ENCODE measurements at places on chromosomes 12 and 14.
A peak's percentile ranks its signal among the peaks of the same experiment; 100 is the strongest.

GRCh38 chr12:107912421-107913004 is 138.0 kb downstream of the ASCL4 start:
- DNase-seq: peak; percentile 39

DNA sequence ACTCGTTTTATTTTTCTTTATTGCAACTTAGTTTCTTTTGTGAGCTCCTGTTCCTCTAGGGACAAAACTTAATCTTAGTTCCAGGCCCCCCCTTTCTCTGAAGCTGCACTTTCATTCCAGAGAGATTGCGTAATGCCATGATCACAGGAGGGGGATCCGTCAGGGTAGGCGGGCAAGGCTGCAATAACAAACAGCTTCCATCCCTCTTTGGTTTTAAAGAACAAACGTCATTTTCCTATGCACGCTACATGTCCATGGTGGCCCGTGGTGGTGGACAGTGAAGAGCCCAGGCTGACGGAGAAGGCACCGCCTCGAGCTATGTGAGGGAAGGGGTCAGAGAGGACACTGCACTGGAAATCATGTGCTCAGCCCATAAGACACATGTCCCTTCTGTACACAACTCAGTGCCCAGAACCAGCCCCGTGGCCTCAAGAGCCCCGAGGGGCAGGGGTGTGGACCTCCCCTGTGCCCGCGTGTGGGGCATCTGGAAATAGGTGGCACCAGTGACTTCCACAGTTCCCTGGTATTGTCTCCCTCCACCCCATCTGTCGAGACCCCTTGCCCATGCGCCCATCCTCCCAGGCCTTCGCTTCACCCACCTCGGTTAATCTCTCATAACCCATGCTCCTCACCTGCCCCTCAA is 161.4 kb downstream of the ADGRD1 start:
- DNase-seq: no peak

GRCh38 chr12:20631711-20632110 is 63.4 kb upstream of the SLCO1C1 start:
- DNase-seq: no peak

DNA sequence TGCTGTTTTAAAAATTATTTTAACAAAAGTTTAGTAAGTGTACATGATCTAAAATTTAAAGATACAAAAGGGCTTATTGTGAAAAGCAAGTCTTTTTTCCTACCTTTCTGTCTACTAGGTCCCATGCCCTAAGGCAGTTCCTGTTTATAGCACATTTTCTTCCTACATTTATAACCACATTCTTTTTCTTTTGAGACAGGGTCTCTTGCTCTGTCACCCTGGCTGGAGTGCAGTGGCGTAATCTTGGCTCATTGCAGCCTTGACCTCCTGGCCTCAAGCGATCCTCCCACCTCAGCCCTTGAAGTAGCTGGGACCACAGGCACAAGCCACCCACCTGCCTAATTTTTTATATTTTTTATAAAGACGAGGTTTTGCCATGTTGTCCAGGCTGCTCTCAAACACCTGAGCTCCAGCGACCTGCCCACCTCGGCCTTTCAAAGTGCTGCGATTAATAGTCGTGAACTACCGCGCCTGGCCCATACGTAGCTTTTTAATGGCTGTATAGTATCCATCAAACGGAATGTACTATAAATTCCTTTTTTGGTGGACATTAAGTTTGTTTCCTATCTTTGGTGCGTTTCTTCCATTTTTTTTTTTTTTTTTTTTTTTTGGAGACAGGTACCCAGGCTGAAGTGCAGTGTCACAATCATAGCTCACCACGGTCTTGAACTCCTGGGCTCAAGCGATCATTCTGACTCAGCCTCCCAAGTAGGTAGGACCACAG is 20.9 kb downstream of the FRS2 start:
- DNase-seq: no peak

DNA sequence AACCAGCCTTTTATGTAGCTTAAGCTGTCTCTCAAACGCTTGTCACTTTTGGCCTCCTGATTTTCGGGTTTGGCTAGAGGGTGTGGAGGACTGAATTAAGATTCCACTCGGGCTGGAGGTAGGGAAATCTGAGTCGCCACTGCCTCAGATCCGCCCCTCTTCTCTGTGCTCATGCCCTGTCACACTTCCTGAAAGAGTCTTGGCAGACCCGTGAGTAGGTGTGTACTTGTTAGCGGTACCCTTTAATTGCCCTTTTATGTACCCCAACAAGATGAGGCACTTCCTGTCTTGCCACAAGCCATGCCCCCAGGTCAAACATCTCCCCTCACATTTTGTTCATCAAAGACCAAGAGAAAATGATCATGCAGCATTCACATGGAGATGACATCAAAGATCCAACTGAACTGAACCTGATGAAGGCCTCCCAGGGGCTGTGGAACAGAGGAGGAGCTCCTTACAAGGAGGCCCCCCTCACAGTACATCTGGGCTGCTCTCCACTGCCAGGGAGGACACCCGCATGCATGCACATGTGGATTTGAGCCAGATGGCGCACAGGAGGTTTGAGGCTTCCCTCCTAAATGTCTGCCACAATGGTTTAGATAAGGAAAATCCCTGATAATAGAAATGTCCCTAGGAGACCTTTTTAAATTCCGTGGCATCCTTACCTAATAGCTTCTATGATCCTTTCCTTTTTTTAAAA is 86.5 kb upstream of the CDKN3 start:
- no peak for DNase-seq

GRCh38 chr14:71574976-71575375 is 357.3 kb upstream of the RGS6 start:
- DNase-seq: no peak

GRCh38 chr14:72742118-72742837 is 151.6 kb downstream of the DPF3 start:
- DNase-seq: no peak

DNA sequence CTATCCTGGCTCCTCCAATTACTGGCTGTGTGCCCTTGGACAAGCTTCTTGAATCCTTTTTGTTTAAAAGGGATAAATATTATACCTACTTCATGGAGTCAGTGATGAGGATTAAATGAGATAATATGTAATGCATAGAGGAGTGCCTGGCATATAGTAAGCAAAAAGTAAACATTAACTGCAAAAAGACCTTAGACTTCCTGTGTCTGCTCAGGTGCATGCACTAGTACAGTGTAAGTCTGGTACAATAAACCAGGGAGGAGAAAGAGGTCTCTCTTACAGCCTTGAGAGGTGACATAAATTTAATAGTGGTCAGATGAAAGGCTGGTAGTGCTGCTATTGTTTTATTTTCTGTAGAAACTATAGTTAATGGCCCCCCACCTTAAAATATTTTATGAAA is 305.2 kb upstream of the MIS18BP1 start:
- DNase-seq: no peak

Measured in substantia nigra (tissue), 51 donors.